ENCODE measurements at places on chromosomes 6 and 20.

- DNase-seq = no peak
- H3K36me3 ChIP-seq = no peaks in the 10 kb centered on the region
- peaks cover 45% of the 10 kb centered on the region for H3K4me1 ChIP-seq
Measured at GRCh38 chr20:62489186-62489931, 13.6 kb upstream of the GATA5 start.

- no peak overlapping the region for H3K4me3 ChIP-seq
- no peaks in the 10 kb centered on the region for H3K27me3 ChIP-seq
- no peaks in the 10 kb centered on the region for H3K4me1 ChIP-seq
- peaks cover 7% of the 10 kb centered on the region for H3K36me3 ChIP-seq
Measured at GRCh38 chr20:23386304-23387117, 24.5 kb downstream of the GZF1 start.

DNA sequence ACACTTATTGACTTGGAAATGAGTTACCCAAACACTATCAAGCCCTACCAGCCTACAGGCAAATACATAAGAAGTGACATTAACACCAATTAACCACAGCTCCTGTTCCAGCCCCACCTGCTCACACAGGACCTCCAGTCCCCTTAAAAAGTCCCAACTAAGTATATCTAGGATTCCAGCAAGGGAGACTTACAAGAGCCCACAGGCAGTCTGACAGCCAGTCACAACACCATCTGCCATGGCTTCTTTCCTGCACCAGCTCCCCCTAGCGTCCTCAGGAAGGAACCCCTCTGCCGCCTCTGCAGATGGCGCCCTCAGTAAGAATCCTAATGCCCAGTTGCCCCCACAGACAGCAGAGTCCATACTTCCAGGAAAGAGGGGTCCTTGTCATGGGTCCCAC lies 122.1 kb downstream of the HIVEP2 start:
- H3K27ac ChIP-seq = no peak overlapping the region
- no peak overlapping the region for H3K4me3 ChIP-seq
- DNase-seq = no peak
- H3K27me3 ChIP-seq = no peaks in the 10 kb centered on the region
- H3K4me1 ChIP-seq = peaks cover 5% of the 10 kb centered on the region
- no peaks in the 10 kb centered on the region for H3K36me3 ChIP-seq

DNA sequence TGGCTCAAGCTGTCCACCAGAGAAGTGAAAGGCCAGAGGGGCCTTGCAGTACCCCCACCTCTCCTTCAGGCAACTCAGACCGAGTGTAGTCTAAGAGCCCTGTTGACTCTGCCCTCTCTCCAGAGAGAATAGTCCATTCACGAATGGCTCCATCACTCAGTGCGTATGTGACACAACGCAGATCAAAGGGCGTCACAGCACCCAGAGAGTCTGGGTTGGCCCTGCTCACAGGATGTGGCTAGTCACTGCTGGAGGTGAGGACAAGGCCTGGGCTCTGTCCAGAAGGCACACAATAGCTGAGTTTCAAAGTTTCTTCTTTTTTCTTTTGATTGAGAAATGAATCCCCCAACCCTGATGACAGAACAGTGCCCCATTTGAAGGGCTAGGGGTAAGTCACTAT lies 74.1 kb downstream of the TRMT11 start:
- no peaks in the 10 kb centered on the region for H3K36me3 ChIP-seq
- no peaks in the 10 kb centered on the region for H3K27me3 ChIP-seq
- no peak overlapping the region for H3K27ac ChIP-seq
- H3K4me3 ChIP-seq = no peak overlapping the region
- H3K4me1 ChIP-seq = peaks cover 4% of the 10 kb centered on the region

DNA sequence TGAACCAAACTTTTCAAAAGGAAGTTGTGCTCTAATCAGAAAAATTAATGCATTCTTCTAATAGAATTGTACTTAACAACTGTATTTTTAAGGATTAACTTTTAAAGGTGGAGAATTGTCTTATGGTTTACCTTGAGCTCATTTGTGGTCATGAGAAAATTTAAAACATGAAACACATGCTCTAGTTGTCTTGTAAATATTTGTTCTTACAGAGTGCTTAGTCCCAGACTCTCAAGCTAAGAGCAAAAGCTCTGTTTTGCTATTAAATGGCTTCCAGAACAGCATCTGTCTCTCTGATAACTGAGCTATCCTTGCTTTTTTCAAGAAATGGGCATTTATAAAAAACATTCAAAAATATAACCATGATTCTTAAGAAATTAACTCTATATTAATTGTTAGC lies 512.2 kb upstream of the SYNCRIP start:
- DNase-seq = no peak
- H3K4me3 ChIP-seq = no peak overlapping the region
- H3K27ac ChIP-seq = no peak overlapping the region
- H3K36me3 ChIP-seq = no peaks in the 10 kb centered on the region
- no peaks in the 10 kb centered on the region for H3K4me1 ChIP-seq

GRCh38 chr6:105907991-105908390 lies 178.1 kb upstream of the PRDM1 start:
- no peak overlapping the region for H3K4me3 ChIP-seq
- no peaks in the 10 kb centered on the region for H3K4me1 ChIP-seq
- no peaks in the 10 kb centered on the region for H3K27me3 ChIP-seq
- no peak for DNase-seq
- H3K27ac ChIP-seq = no peak overlapping the region

- H3K4me1 ChIP-seq = no peaks in the 10 kb centered on the region
- H3K36me3 ChIP-seq = no peaks in the 10 kb centered on the region
- DNase-seq = no peak
- no peak overlapping the region for H3K4me3 ChIP-seq
- no peak overlapping the region for H3K27ac ChIP-seq
Measured at GRCh38 chr20:60752741-60753420, 499.2 kb upstream of the CDH4 start.

DNA sequence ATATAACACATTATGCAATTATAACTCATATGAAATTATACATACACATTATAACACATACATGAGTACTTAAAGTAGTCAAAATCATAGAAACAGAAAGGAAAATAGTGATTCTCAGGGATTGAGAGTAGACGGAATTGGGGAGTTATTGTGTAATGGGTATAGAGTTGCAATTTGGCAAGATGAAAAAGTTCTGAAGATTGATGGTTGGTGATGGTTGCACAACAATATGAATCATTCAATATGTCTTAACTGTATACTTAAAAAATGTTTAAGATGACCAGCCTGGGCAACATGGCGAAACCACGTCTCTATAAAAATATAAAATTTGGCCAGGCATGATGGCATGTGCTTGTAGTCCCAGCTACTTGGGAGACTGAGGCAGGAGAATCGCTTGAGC lies 372.7 kb downstream of the CDKAL1 start:
- no peak overlapping the region for H3K4me3 ChIP-seq
- H3K36me3 ChIP-seq = no peaks in the 10 kb centered on the region
- H3K27me3 ChIP-seq = no peaks in the 10 kb centered on the region
- no peak overlapping the region for H3K27ac ChIP-seq
- DNase-seq = no peak

Data from esophagus squamous epithelium (tissue), 5 donors.